Stimulated activated CD4-positive, alpha-beta T cell treated with anti-CD3 and anti-CD28 coated beads, TNF-alpha, amount 100 ng/mL, for 4 hours (primary cell): ENCODE measurements at places on chromosomes 4 and X.

DNA sequence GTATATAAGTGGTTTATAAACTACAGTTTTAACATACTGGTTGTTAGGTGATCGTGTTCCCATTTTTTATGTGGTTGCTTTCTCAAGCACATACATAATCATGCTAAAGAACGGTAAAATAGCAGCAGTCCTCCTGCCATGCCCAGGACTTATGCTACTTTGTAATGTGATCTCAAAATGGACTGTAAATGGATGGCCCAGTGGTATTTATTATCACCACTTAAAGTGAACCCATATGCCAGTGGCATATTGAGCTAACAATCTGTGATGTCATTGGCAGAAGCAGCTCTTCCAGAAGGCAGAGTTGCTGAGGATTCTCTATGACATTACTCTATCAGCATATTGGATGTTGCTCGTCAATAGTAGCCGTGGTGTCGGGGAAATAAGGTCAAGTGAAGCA, 28.6 kb downstream of the ANK2 start:
- DNase-seq, result no peak

DNA sequence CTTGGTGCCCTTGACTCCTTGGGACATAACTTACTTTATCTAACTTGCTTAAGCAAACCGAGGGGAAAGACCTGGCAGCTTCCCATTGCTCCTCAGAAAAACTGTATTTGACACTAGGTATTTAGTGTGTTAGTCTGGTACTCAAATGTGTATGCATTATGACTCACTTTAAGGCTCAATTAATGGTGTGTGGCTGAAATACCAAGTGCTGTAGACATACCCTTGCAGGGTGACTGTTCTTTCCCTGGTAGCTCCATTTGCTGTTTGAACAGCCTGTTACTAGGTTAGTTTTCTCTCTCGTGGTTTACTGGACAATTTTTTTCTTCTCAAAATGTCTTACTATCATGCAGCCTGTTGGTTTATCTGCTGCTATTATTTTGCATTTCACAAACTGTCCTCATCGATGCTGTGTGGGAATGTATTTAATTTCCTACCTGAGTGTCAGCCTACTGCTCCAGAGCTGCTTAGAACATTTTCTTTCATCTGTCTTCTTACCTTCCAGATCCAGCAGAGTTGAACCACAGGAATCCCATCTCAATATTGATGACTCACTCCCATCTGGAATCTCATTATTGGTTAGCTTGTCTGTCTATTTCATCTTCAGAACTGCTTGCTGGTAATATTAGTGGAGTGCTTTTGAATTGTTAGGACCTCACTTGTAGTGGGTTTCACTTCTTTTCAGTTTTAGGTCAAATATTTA, 158.0 kb upstream of the FAT1 start:
- no peak for DNase-seq

DNA sequence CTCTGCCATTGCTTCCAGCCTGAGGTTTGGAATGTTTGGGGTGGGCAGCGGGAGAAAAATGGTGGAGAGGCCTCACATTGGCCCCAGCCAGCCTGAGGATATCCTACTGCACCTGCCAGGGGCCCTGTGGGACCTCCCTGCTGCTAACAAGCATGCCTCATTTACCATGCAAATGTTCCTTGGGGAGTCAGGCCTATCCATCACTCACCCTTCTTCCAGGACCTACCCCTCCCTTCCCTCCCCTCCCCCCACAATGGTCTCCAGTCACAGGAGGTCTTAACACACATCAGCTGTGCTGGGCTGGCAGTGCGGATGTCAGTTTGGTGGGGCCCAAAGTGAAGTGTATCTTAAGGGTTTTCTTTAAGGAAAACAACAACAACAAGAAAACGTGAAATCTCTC, 139.2 kb downstream of the SHOX start:
- no peak for DNase-seq

DNA sequence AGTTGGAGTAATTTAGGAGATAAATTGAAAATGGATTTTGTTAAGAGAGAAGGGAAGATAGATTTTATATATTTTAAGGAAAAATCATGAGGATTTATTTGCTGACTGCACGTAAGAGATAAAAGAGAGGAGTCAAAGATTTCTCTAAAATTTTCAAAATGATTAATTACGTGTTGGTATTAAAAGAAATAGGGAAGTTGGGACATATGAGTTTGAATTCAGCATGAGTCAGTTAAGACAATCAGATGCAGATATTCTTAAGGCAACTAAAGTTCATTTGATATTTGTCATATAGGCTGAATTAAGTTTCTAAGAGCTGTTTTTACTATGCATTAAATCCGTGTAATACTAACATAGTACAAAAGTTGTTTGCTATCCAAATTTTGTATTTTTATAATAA, 46.9 kb downstream of the TET2 start:
- no peak for DNase-seq

DNA sequence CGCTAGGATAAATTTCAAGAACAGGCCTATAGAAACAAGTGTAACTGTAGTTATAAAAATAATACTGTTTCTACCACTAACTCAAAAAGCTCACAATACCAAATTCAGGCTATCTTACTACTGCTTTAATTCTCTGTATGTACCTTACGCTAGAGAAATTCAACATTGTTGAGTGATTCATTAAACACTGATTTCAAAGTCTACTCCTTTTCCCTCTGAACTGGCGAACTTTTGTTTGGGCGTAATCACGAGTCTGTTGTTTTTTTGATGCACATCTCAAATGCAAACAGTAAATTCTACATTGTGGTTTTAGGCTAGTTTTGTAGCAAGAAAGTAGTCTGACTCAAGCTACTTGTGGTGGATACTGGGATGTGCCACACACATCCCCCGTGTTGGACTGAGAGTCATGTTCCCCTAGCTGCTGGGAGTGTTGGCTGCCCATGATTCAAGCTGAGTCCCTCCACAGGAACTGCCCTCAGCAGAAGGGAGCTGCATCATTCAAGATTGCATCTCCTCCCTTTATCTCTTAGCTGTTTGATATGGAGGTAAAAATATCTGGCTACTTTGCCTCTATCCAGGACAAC, 406.1 kb downstream of the RAPGEF2 start:
- DNase-seq, result no peak

DNA sequence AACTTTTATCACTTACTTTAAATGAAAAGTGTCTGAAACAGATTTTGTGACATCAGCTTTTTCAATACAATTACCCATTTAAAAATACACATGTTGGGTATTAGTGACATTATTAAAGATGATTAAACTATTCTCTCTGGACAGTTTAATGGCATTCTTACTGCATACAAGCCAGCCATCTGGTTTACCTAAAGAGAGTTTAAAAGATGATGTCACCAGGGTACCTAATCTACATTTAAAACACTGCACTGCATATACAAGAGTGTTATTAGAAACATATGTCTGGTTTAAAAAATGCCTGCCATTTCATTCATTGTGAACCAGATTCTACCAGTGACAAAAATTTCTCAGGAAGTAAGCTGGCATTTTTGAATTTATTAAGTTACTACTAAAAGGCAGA, 919.1 kb downstream of the ADGRL3 start:
- DNase-seq, result no peak

GRCh38 chr4:181564625-181565024, 678.6 kb upstream of the TENM3 start:
- DNase-seq, result no peak

- no peak for DNase-seq
Measured at GRCh38 chr4:82481506-82481840, 51.1 kb downstream of the ENOPH1 start.

DNA sequence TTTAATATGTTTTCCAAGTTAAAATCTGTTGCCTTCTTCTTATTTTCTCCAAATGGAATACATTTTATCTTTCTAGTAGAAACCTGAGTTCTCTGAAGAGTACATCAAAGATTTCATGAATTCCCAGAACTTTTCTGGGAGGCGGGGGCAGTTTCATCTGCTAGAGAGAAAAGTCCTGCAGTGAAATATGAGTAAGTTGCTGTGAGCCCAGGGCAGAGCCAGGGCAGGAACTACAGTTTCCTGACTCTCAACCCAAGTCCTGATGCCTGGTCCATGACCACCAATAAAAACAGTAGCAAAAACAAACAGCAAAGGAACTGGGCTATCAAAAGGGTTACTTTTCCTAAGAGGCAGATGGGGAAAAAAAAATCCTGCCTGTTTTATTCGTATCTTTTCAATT, 239.4 kb upstream of the CTSO start:
- DNase-seq, result no peak

DNA sequence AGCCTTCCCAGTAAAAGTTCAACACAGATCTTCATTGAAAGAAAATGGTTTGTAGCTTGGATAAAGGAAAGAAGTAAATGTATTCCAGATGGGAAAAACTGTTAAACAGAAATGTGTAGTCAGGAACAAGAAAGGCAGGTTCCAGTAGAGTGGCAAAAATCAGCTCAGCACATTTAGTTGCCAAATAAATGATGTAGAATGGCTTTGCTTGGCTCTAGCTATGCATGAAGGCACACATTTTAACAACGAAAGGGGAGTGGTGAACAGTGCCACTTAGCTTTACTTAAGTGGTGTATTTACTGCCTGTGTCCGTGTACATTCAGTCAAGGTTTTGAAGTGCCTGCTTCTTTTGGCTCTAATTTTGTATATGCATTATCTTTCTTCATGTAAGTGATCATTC, 644.5 kb upstream of the ATOH1 start:
- no peak for DNase-seq

DNA sequence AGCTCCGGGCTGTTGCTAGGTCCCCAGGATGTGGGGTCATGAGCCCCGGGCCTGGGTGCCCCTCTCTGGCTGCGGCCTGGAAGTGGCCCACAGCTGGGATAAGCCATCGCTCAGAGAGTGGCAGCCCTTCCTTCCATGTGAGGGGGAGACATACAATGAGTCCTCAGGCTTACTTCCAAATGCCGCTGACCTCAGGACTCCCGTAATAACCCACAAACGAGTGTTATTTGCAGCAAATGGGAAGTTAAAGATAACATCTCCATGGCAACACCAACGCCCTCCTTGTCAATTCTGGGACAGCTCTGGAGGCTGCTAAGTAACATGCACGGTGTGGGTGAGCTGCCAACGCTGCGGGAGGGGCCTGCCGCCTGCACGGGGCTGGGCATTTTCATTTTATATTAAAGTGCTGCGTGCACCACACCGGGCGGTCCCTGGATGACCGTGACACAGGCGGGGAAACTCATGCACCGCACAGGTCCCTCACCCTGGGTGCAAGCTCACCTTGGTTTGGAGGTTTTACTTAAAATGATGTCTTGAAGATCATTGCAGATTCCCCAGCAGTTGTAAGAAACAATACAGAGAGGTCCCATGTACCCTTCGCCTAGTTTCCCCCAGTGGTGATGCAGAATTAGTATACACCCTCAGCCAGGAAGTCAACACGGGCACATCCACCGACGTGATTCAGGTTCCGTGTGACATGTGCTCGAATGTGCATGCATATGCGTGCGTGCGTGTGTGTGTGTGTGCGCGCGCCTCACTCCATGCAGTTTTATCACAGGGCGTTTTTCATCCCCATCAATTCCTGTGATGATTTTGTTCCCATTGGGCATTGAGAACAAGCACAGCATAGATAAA, 79.4 kb downstream of the ABLIM2 start:
- no peak for DNase-seq

DNA sequence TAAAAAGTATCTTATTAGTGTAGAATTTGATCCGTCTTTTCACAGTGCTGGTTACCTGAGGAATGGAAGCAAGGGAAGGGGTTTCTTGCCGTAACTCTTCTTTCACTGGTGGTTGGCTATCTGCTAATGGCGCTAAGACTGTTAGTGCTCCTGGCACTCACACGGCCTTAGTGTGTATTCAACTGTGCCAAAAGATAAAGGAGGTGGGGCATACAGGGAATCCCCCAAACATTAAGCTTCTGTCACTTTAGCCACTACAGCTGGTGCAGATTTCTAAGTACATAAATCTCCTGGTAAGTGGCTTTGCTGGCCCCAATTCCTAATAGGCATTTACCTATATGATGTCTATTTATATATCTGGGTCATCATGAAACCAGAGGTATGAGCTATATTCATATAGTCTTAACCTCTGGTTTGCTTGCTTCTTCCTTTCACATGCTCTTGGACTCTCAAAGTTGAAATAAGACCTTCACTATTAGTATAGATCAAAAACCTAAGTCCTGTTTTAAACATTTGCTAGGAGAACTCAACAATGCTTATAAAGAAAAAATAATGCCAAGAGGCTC, 95.1 kb downstream of the TSPAN7 start:
- no peak for DNase-seq

- no peak for DNase-seq
Measured at GRCh38 chrX:108946531-108946930, 210.2 kb upstream of the IRS4 start.

GRCh38 chr4:41070516-41071281, 143.6 kb downstream of the APBB2 start:
- DNase-seq, result no peak

- no peak for DNase-seq
Measured at GRCh38 chrX:68829582-68830418, 979 bp downstream of the EFNB1 start.

GRCh38 chr4:103400405-103400804, 202.3 kb upstream of the CENPE start:
- no peak for DNase-seq

- DNase-seq, result no peak
Measured at GRCh38 chr4:77538144-77538543, 67.5 kb upstream of the CXCL13 start.

DNA sequence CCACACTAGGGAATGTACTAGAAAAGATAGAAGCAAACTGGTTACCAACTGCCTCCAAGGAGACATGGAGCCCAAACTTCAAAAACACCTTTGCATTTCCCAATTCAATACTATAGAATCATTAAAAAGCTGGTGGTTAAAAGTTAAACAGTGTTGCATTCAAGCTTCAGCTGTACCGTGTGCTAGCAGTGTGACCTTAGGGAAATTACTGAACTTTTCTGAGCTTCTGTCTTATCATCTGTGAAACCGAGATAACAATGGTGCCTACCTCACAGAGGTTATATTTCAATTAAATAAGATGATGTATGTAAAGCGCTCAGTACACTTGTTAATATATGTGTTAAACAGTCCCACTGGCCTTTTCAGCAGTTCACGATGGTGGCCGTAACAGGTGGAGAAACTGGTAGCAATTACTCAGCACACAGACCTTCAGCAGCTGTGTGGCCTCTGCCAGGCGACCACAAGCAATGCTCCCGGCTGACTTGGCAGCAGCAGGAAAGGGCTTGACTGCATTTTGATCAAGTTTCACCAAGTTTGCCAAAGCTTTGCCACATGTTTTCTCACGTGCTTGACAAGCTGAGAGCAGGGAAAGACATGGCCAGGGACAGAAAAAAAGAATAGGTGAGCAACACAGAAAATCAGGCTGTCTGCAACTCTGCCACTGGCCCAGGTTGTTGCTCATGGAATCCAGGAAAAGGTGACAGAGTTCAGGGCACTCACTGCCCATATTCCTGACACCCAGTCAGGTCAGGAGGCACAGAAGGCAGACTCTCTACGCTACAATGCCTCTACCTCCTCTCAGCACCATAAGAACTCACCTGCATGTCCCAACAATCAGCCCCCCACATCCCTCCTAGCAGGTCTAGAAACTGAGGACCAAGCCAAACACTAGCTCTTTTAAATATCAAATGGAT, 72.1 kb downstream of the PARM1 start:
- DNase-seq, result no peak

DNA sequence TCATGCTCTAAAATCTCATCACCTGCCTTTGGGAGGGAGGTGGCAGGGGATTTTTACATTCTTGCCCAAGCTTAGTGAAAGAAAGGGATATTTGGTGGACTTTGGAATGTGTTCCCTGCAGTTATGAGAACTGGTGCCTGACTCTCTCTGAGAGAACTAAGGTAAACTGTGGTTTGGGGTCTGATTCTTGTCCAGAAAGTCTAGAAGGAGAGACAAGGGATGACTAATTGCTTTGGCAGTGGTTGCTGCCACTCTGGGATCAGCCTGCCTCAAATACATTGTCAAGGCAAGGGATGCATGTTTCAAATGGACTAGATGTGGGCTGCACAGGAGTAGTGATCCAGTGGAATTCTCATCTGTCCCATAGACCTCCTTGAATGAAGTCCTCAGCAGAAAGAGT, 115.2 kb downstream of the DDIT4L start:
- DNase-seq, result no peak
